ENCODE measurements at places on chromosomes 2 and 18.

- no peak for DNase-seq
These were observed 231.7 kb downstream of the TRIB2 start for GRCh38 chr2:12948231-12948960.

DNA sequence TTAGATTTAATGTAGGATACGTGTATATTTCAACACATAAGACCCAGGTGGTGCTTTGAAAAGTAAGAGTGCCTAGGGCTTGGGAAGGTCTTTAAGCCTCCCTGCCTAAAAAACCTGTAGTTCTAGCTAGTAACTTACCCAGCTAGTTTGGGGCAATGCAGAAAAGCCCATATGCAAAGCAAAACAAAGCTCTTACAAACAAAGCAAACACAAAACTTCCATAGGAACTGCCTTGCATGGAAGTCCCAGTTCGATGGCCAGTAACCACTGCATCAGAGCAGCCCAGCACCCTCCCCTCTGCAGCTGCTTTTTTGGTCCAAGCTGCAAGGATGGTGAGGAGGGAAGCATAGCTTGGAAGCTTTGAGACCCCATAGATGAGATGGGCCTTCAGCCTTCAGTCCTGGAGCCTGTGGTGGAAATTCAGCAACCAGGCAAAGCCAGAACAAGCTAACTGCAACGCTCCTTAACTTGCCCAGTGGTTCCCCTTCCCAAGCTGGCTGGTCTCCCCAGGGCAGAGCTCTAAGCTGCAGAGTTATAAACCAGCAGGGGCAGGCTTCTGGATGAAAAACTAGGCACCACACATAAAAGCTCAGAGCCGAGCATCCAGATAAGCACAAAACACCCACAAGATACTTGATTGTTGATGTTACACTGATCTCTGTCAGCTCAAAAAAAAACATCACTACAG, 16.2 kb downstream of the C2orf76 start:
- no peak for DNase-seq

GRCh38 chr2:14638488-14638887, 6.0 kb downstream of the LRATD1 start:
- DNase-seq = no peak

GRCh38 chr18:60391571-60392226, 19.1 kb upstream of the MC4R start:
- DNase-seq = no peak

DNA sequence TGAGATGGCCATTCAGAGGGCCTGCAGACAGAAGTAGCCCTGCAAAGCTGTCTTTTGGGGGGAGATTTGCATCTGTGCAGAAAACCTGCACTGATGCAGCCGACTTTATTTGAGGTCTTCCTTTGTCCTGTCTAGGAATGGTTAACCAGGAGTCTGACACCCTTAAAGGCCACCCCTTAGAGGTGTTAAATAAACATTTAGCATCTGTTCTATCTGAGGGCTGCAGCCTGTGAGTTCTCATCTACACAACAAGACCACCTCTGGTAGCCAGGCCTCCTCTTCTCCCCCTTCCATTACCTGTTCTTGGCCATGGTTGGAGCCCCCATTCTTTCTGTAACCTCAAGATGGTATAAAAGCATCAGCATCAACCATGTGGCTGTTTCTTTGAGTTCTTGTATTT, 214.4 kb upstream of the HS6ST1 start:
- DNase-seq = no peak

GRCh38 chr18:46623541-46623940, 33.5 kb downstream of the LOXHD1 start:
- no peak for DNase-seq

DNA sequence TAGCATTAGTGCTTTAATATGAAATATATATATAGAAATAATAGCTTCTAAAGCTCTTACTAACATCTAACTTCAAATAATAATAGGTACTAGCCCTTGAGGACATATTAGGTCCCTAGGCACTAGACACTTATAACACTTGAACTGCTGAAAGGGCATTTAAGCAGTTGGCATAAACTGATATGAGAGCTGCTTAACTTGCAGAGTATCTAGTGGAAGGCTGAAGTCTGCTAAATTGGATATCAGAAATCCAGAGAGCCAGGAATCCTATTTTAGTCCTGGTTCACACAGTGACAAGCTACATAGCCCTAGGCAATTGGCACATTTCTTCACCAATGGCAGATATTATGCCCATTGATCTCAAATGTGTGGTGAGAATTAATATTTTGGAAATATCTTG, 326.9 kb upstream of the UBE2E3 start:
- DNase-seq = no peak

DNA sequence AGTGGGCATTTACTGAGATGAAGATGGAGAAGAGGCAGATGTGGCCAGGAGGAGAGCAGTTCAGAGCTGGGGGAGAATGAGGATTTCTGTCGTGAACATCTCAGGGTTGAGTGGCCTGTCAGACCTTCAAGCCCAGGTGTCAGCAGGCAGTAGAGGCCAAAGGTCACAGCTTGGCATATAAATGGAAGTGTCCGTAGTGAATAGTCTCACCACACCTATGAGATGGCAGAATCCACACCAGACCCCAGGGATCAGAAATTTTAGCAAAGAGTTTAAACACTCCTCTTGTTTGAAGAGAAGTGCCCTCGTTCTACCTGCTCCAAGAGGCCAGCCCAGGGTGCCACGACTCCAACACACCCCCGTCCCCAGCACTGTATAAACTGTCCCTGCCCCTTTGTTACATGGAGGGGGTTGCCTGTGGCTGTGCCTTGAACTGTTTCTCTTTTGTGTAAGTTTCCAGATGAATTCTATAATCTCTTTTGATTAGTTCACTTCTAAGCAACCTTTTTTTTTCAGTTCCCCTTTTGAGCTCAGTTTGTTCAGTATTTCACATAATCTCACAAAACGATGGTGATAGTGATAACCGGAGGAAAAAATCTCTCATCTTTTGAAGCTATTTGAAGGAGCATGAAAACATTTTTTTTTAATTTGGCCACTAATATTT, 69.0 kb upstream of the TTC39C start:
- peak; percentile 52 for DNase-seq

GRCh38 chr2:1940679-1941078, 196.4 kb upstream of the PXDN start:
- DNase-seq = no peak

DNA sequence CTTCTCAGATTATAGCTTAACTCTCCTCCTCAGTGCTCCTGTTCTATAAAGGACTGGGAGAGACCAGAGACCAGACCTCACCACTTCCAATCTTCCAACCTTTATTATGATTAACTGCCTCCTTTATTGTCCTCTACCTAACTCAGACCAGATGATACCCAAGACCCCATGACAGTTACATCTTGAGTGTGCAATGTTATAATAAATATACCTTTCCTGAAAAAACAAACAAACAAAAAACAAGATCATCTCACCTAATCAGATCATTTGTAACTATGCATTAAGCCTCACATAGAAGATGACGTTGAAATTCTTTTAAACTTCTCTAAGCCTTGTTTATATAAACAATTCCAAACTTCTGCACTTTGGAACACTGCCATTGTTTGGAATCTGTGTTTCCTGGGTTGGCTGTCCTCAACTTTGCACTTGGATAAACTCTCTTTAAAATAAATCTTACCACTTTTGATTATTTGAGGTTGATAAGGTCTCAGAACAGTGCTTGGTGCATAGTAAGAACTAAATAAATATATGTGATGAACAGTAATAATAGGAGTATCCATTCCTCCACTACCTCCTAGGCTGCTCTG, 342.7 kb downstream of the TDRD15 start:
- DNase-seq = no peak
